ENCODE measurements at places on chromosomes 11 and 22. TPM values are rescaled to one million over a fixed set of nuclear protein-coding genes. Genes with fewer than 3 reads are reported as not detected.

- no peak for DNase-seq
- peaks cover 5% of the 10 kb centered on the region for H3K4me1 ChIP-seq
- peak overlapping the region; percentile 78 for H3K4me3 ChIP-seq
- no peaks in the 10 kb centered on the region for H3K27me3 ChIP-seq
- H3K36me3 ChIP-seq: no peaks in the 10 kb centered on the region
These were observed 539 bp upstream of the SLC36A4 start for GRCh38 chr11:93198215-93198845.

- no peaks in the 10 kb centered on the region for H3K27me3 ChIP-seq
- H3K4me3 ChIP-seq: no peak overlapping the region
- H3K27ac ChIP-seq: no peak overlapping the region
- H3K36me3 ChIP-seq: no peaks in the 10 kb centered on the region
- no peak for DNase-seq
These were observed 144.7 kb upstream of the LMO1 start for GRCh38 chr11:8408151-8408941.

DNA sequence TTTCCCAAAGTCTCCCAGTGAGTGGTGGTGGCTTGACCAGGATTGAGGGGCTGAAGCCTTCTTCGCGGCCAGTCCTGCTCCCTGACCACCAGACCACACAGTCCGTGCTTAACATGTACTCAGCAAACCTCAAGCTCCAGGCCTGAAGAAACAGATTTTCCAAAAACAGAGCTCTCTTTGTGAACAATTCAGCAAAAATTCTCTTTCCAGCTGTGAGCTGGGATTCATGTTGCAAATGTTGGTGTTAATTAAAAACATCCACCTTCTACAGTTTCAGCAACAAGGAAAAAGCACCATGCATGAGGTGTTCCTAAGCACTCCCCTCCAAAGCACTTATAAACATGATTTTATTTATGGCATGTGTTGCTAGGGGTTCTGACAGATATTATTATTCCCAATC, 129.5 kb downstream of the ETS1 start:
- peaks cover 64% of the 10 kb centered on the region for H3K36me3 ChIP-seq
- no peak overlapping the region for H3K4me3 ChIP-seq

GRCh38 chr11:122137078-122137793, 21.2 kb upstream of the BLID start:
- DNase-seq: no peak
- peaks cover 21% of the 10 kb centered on the region for H3K4me1 ChIP-seq
- no peaks in the 10 kb centered on the region for H3K36me3 ChIP-seq
- H3K27ac ChIP-seq: no peak overlapping the region
- H3K27me3 ChIP-seq: no peaks in the 10 kb centered on the region
- no peak overlapping the region for H3K4me3 ChIP-seq

Gene AMPD3
- 9.8 TPM for total RNA-seq

Gene DRD4
- total RNA-seq: 1.3 TPM
